ENCODE measurements at places on chromosomes 6 and 20. TPM values are rescaled to one million over a fixed set of nuclear protein-coding genes. Genes with fewer than 3 reads are reported as not detected.

- no peak for DNase-seq
These were observed 59.5 kb downstream of the BMP6 start for GRCh38 chr6:7785243-7786035.

DNA sequence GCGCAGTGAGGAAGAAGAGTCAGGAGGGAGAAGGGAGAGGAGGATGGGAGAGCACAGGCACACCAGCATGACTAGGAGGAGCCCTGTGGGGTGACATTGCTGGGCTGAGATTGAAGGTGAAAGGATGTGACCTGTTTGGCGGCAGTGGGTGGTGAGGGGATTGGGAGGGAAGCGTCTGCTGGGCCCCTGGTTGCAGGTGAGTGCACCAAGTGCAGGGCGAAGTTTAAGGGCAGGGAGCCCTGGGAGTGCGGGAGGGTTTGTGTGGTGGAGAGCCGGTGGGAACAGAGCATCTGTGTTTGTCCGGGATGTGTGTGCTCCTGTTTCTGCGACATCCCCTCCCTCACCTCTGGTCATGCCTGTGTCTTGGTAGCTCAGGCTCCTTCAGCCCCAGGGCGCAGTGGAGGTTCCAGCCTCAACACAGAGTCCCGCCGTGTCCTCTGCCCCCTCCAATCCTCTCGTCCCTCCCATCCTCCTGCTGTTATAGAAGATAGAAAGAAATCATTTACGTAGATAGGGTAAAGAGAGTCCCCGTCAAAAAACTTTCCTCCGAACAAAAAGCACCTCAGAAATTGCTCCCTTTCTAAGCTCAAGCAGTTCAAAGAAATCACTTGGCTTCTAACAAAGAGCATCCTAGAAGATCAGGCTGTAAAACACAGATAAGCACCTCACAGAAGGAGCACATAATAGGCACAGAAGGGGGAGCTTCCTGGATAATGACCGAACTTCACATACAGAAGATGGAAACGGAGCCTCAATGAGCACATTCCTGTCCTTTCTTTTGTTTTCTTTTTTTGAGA is 25.0 kb downstream of the ULBP1 start:
- DNase-seq = no peak

The RIPPLY2 gene
- not detected for total RNA-seq

DNA sequence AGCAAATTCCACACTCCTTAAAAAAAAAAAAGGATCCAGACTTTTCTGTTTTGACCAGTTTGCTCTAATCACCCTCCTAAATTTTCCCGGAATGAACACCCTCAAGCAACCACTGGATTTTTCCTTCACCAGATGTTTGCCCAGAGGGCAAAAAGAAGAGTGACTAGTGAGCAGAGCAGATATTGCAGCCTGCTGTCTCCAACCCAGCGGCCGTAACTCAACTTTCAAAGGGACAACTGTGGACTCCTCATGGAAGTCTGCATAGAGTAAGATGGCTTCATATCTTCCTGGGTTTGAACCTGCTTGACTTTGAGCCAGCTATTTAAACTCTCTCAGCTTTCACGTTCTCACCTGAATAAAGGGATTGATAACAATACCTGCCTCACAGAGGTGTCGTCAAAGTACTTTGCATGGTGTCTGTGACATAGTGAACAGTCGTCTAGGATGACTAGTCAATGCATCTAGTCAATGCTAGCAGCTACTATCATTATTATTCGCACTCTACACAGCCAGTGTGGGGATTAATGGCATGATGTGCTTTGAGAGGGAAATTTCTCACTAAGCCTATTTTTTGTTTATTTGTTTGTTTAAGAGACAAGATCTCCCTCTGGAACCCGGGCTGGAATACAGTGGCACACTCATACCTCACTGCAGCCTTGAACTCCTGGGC is 92.2 kb upstream of the HIVEP1 start:
- DNase-seq = no peak

- no peak for DNase-seq
These were observed 49.5 kb downstream of the TOX2 start for GRCh38 chr20:43963872-43964791.

The PLN gene
- 33.9 TPM for total RNA-seq

The RNF5 gene
- total RNA-seq = 48.4 TPM

The EDN1 gene
- 7.1 TPM for total RNA-seq

The NT5DC1 gene
- total RNA-seq = 6.1 TPM

The ULBP3 gene
- total RNA-seq = 1.7 TPM

DNA sequence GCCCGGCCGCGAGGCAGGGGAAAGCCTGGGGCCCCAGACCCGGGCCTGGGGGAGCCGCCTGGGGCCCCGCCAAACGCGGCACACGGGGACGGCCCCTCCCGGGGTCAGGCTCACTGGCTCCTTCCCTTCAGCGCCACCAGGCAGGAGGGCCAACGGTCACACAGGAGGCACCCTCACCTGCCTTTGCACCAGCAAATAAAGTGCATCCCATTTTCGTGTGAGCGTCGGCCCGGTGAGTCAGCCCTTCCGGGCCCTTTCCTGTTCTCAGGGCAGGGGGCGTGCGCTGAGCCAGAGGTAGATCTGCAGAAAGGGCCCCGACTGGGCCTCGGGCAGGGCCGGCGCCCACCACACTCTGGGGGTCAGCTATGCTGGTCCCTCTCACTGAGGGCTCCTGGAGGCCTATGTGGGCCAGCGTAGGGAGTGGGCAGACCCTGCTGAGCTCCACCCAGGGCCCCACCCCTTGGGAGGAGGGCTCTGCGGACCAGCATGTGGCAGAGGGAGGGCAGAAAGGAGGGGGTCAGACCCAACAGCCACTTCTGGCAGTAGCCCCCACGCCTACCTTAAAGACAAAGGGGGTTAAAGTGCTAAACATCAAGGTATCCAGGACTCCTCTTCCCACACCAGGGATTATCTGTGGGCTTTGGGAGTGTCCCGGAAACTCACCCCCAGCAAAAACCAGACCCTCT is 931 bp upstream of the UCKL1 start:
- DNase-seq = no peak

The SLC22A23 gene
- total RNA-seq = 40.5 TPM

The BCAS1 gene
- 2.7 TPM for total RNA-seq

DNA sequence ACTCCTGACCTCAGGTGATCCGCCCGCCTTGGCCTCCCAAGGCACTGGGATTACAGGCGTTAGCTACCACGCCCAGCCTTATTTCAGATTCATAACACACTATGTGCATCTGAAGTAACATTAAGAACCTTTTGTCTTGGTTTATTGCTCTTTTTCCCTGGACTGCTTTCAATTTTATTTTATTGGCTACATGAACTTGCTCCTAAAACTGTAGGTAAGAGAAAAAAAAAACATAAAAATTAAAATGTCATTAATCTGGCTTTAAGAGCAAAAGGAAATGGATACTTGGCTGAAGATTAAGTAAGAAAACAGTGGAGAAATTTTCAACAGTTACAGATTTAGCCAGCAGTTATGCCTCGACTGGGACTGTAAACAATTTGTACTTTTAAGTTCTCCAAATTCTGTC is 62.5 kb downstream of the GJA1 start:
- DNase-seq = no peak

GRCh38 chr20:4848041-4848440 is 126.3 kb downstream of the PRND start:
- no peak for DNase-seq

DNA sequence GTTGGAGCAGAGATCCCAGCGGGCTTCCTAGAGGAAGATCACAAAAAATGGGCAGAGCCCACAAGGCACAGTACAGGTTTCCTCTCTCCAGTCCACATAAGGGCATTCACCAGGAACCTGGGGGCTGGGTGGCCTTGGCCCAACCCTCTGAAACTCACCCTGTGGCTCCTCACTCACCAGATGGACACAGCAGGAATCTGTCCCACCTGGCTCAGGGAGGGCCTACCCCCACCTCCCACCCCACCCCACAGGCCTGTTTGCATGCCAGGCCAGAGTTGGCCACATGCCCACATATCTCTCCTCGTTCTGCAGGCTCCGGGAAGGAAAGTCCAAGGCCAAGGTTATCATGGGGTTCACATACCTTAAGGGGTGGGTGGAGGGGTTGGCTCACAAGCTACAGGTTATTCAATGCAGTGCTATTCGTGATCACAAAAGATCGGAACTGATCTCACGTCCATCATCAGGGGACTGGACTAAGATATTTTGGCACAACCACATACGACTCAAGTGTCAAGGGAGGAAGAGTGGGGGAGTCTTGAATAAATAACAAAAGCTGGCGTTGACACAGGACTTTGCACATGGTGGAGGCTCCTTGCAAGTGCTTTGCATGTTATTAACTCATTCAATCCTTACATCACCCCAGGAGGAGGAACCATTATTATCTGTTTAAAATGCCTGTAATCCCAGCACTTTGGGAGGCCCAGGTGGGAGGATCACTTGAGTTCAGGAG is 13.0 kb downstream of the RIPOR3 start:
- DNase-seq = no peak

DNA sequence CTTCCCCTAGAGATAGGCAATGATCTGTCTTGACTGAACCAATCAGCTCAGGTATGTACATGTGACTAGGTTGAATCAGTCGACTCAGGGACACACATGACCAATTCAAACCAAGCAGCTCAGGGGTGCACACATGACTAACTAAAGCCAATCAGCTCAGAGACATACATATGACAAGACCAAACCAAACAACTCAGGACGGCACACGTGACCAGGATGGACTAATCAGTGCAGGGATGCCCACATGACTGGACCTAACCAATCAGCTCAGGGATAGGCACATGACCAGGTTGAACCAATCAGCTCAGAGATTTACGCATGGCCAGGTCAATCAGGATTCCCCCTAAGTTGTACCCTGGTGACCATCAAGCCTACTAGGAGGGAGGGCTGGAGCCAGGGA is 310.3 kb downstream of the CDH26 start:
- no peak for DNase-seq

The CYB5R4 gene
- total RNA-seq = 4.9 TPM

- no peak for DNase-seq
These were observed 69.7 kb upstream of the SYNCRIP start for GRCh38 chr6:85712346-85712745.

The RSPO4 gene
- not detected for total RNA-seq

The PAQR8 gene
- total RNA-seq = 8.8 TPM
